CD4-positive, CD25-positive, alpha-beta regulatory T cell (primary cell): ENCODE measurements at places on chromosomes 7 and 10. TPM values are rescaled to one million over a fixed set of nuclear protein-coding genes. Genes with fewer than 3 reads are reported as not detected.
A peak's percentile ranks its signal among the peaks of the same experiment; 100 is the strongest.

GRCh38 chr10:52486840-52487611 lies 172.9 kb downstream of the DKK1 start:
- DNase-seq = no peak

DNA sequence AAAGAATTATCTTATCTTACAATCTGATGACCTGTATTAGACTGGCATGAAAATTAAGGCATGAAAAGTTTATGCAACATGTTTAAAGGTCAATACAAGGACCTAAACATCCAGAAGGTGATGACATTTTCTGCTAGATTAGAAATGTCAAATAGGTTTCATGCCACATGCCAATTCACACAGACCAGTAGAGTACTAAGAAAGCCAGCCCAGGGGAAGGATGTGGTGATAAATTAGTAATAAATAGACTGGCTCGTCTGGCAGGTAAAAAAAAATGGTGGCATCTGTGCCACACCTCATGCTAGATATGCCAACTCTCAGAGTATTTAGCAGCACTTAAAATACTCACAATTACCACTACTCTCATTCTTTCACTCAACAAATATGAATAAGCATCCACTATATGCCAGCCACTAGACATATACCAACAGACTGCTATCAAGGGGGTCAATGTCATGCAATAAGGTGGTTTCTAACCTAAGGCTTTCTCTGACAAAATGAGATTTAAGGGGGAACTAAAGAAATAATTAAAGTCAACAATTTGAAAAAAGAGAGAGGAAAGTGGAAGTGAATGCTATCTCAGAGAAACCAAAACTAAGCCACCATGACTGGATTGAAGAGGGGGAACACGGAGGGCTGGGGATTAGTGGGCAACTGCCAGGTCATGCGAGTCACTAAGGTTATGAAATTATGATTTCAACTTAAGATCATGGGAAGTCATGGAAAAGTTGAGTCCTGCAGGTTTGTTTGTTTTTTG lies 83.5 kb downstream of the SGMS1 start:
- no peak for DNase-seq

ENTPD7 gene
- total RNA-seq = 3.2 TPM

PIP gene
- total RNA-seq = not detected

DNA sequence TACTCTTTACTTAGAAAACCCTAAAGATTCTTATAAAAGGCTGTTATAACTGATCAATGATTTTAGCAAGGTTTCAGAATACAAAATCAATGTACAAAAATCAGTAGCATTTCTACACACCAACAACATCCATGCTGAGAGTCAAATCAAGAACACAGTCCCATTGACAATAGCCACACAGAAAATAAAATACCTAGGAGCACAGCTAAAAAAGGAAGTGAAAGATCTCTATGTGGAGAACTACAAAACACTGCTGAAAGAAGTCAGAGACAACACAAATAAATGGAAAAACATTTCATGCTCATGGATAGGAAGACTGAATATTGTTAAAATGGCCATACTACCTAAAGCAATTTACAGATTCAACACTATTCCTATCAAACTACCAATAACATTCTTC lies 427.0 kb downstream of the KCNMA1 start:
- no peak for DNase-seq

EBF3 gene
- total RNA-seq = not detected

FRAT2 gene
- total RNA-seq = 28.0 TPM

KEL gene
- 1.1 TPM for total RNA-seq

CDHR3 gene
- 38.2 TPM for total RNA-seq

SEMA3D gene
- total RNA-seq = not detected

DNA sequence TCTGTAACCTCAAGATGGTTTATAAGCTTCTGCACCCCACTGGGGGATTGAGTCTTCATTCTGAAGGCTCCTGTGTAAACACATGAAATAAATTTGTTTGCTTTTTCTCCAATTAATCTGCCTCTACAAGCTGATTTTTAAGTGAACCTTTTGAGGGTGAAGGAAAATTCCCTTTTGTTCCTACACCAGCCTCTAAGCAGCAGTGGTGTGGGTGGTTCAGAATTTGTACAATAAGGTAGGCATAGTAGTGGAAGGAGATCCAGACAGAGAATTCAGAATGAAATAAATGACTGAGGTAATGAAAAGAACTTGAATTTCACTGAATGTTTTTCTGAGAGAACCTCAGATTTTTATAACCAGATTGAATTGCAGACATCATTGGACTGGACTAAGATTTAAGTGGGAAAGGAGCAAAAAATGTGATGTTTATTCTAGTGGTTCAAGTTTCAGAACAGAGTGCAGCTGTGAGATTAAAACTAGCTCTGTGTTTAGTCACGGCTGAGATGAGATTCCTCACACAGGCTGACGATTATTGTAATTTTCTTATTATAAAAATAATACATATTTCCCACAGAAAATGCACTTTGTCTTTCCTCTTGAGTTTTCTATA lies 1162.2 kb downstream of the TYW1 start:
- no peak for DNase-seq

EBLN1 gene
- total RNA-seq = not detected

GRCh38 chr10:122495406-122496340 lies 34.3 kb downstream of the HTRA1 start:
- peak; percentile 13 for DNase-seq

- DNase-seq = no peak
Measured at GRCh38 chr10:89655722-89656121, 10.7 kb upstream of the PANK1 start.

DNA sequence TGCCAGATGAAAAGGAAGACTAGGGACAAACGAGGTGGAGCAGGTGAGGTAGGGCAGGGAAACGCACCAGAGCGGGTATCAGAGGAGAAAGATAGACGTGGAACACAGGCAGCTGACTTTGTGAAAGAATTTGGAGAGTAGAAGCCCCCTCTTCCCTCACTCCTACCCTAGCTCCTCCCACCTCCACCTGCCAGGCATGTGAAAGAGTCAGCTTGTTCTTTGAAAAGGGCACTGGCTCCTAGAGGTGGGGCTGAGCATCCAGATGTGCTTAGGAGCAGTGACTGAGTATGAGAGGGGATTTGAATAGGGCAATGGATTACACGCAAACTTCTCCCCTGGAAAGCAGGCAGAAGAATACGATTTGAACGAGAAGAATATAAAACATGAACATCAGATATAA lies 174.2 kb upstream of the INHBA start:
- DNase-seq = no peak

DNA sequence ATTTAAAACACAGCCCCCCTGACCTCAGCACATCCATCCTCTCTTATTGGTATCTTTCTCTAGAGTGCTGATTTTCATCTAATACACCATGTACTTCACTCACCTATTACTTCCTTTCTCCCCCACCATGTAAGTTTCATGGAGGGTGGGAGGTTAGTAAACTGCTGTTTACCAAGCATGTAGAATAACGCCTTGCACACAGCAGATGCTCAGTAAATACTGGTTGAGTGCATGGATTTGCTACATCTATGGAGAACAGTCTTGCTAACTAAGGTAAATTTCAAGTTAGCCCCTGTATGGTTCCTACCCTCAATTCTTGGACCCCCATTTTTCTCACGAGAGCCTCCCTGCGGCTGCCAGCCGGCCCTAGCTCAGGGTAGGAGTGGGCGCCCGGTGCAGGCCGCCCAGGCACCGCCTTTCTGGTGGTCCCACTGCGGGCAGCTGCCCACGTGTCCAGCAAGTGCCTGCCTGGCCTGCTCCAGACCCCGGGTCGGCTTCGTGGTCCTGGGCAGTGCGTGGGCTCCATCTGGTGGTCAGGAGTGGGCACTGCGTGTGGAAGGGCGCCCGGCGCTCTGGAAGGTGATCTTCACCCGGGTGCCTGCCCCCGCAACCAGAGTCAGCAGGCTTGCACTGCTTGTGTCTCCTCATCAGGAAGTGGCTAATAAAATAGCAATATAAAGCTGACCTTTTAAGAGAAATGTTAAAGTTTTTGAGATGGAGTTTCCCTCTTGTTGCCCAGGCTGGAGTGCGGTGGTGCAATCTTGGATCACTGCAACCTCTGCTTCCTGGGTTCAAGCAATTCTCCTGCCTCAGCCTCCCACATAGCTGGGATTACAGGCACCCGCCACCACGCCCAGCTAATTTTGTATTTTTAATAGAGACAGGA lies 63.4 kb upstream of the DNAJB6 start:
- DNase-seq = peak; percentile 38

- DNase-seq = no peak
Measured at GRCh38 chr7:73828107-73828803, 2.5 kb upstream of the CLDN4 start.

GRCh38 chr10:59077855-59078254 lies 98.6 kb upstream of the PHYHIPL start:
- DNase-seq = no peak

PANK1 gene
- 0.49 TPM for total RNA-seq

- DNase-seq = no peak
Measured at GRCh38 chr7:149785402-149785801, 12.0 kb upstream of the ZNF467 start.

C1GALT1 gene
- total RNA-seq = 36.8 TPM

DNA sequence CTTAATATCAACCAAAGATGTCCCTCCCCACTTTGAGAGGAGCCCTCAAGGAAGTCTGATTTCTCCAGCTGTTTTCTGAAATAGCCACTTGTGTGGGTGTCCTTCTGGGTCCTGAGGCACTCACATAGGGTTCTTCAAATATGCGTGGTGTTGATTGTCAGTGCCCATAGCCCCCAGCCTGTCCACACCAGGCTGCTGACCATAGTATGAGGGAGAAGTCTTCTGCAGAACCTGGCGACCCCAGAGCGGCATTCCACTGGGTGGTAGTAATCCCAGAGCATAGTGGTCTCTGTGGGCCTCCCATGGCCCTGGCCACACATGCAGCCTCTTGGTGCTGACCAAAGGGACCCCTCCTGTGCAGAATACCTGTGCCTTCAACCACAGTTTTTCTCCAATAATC lies 82.7 kb upstream of the MACROH2A2 start:
- no peak for DNase-seq

DNA sequence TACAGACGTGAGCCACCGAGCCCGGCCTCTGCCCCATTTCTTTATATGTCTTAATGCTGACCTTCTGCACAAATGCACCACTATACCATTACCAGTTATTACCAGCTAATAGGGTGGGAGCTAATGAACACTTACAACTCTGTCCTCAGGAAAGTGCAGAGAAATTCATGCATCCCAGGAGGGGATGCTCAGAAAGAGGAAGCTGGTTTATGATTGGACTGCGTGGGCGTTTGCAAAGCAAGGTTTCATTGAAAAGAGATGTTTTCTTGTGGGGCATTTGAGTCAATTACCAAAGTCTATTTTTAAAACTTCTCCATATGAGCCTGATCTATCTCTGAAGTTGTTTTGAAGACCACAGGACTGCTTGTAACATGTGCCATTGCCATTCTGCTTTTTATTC lies 417.7 kb upstream of the CELF2 start:
- no peak for DNase-seq

GRCh38 chr7:65250697-65251395 lies 122.8 kb upstream of the ZNF92 start:
- no peak for DNase-seq

GRCh38 chr10:72563327-72563932 lies 62.4 kb downstream of the MICU1 start:
- no peak for DNase-seq

DNA sequence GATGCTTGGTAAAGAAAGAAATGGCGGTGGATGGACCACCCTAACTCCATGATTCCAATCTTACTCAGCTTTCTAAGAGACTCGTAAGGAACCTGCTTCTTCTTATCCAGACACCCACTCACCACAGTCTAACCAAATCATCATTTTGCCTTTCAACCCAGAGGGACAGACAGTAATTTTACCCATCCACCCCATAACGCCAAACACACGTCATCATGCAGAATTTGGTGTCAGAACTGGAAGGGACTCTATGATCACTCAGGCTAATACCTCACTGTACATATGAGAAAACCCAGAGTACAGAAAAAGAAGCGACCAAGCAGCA lies 388 bp downstream of the ECD start:
- DNase-seq = no peak

TRPV5 gene
- total RNA-seq = not detected

GRCh38 chr10:1323951-1324350 lies 267.8 kb downstream of the WDR37 start:
- no peak for DNase-seq

GPC2 gene
- 7.0 TPM for total RNA-seq

DNA sequence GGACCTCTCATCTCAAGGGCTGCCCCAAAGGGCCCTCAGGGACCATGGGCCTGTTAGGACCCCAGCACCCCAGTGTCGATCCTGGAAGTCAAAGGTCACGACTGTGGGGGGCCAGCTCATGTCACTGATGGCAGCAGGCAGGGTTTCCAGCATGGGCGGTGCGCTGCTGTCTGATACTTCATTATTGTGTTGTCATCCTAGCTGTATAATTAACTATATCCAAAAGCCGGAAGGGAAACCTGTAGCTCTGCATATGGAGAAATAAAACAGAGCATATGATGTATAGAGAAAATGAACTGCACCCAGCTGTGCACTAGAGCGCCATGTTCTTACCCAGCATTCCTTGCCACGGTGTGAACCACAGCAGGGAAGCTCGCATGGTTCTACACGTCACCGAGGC lies 196.3 kb downstream of the EBF3 start:
- no peak for DNase-seq

GRCh38 chr7:105776068-105776790 lies 100.2 kb downstream of the ATXN7L1 start:
- no peak for DNase-seq

DNA sequence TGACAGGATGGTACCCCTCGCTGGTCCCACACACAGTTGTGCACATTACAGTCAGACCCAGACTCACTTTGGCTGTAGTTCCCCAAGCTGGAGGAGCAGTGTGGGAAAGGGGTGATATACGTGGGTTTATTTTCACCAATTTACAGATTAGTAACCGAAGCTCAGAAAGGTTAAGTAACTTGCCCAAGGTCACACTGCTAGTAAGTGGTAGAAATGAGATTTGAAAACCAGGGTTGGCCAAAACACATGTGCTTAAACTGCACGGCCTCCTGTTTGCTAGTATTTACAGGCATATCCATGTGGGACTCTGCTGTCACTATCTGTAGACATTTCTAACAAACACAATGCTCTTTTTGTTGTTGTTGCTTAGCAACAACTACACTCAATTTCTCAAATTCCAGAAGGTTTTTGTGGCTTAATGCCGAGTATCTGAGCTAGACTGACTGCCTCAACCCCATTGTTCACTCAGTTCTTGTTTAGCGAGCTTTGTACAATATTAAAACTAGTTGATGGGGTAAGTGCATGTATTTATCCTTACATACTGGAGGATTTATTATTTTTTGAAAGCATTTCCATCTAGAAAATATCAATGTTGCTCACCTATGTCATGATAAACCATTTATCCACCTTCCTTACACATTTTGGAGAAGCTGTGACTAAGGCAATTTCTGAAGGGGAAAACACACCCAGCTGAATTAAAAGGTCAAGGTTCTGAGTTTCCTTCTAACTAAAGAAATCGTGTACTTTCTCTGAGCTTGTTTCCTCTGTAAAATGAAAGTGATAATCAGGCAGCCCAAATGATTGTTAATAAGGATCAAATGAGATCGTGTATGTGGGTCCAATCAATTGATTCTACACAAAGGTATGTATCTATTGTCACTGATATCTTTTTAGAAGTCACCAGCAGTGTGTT lies 5.3 kb upstream of the TMEM139 start:
- no peak for DNase-seq

CPA2 gene
- total RNA-seq = not detected

GRCh38 chr7:19519443-19520021 lies 189.3 kb downstream of the POLR1F start:
- DNase-seq = no peak
